Calu3 (cell line): ENCODE measurements at places on chromosomes 11 and 22.

GRCh38 chr11:86715611-86716010 is 43.2 kb upstream of the ME3 start:
- no peak for DNase-seq

GRCh38 chr22:37981282-37982011 is 2.9 kb downstream of the SOX10 start:
- no peak for DNase-seq

DNA sequence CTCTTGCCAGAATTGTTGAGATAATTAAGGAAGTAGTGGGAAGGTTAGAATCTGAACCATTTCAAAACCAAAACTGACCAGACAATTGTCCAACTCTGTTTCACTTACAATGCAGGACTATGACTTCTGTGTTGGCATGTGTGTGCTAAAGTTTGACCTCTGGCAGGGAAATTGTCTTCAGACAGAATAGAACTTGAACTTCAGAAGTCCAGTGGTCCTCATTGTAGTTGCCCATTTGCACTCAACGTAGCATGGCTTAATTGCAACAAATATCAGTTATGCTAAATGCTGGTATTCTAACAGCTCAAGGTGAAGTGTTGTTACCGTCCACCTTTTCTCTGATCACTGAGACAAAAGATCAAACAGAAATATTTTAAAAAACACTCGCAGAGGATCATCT is 47.2 kb downstream of the BLID start:
- DNase-seq, result no peak

- DNase-seq, result no peak
Observed at GRCh38 chr11:23336961-23337360, 476.7 kb upstream of the CCDC179 start.

- DNase-seq, result no peak
Observed at GRCh38 chr22:44918925-44919392, 90.8 kb downstream of the PHF21B start.

DNA sequence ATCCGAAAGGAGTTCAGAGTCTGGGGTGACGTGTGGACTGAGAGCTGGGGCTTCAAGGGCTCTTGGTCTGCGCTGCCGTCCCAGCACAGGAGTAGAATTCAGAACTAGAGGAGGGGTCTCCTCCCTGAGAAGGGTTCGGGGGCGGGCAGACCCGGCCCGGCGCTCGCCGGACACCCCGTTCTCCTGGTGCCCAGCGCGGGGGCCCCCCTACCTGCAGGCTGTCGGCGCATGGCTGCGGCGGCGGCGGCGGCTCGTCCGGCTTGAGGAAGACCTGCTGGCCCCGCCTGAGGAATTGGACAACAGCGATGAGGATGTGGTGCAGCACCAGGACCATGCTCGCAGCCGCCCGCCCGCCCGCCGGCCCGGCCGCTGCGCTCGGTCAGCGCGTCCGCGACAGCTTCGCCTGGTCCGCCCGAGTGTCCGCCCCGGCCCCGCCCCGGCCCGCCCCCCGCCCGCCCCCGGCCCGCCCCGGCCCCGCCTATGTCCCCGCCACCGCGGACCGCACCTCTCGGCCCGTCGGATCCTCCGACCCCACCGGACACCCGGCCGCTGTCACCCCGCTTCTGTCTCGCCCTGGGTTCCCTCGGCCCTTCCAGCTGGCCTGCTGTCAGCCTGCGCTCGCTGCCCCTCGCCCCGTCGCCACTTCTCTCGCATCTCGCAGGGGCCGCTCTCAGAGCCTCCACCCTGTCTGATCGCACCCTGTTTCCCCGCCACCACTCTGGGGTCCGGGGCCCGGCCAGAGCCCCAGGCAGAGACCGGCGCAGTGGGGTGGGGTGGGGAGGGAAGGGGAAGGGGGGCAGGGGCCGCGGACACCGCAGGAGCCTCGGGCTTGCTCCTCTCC is 32.0 kb downstream of the PDE2A start:
- DNase-seq, result peak; percentile 47

DNA sequence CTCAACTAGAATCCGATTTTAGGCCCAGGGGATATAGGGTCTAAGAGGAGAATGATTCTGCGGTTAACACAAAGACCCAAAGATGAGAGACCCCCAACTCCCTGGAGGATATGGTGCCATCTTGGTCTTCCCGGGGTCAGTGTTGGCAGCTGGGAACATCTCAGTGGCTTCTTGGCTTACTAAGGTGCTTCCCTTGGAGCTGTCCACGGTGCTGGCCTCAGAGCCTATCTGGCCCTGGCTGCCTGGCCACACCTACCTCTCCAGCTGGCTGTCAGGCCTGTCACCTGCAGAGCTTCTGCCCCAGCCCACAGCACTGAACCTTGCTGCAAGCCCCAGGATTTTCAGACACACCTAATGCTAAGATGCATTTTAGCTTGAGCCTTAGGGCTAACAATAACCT is 70.7 kb upstream of the THY1 start:
- DNase-seq, result peak; percentile 31

GRCh38 chr22:47282851-47283250 is 520.4 kb downstream of the TBC1D22A start:
- DNase-seq, result no peak

DNA sequence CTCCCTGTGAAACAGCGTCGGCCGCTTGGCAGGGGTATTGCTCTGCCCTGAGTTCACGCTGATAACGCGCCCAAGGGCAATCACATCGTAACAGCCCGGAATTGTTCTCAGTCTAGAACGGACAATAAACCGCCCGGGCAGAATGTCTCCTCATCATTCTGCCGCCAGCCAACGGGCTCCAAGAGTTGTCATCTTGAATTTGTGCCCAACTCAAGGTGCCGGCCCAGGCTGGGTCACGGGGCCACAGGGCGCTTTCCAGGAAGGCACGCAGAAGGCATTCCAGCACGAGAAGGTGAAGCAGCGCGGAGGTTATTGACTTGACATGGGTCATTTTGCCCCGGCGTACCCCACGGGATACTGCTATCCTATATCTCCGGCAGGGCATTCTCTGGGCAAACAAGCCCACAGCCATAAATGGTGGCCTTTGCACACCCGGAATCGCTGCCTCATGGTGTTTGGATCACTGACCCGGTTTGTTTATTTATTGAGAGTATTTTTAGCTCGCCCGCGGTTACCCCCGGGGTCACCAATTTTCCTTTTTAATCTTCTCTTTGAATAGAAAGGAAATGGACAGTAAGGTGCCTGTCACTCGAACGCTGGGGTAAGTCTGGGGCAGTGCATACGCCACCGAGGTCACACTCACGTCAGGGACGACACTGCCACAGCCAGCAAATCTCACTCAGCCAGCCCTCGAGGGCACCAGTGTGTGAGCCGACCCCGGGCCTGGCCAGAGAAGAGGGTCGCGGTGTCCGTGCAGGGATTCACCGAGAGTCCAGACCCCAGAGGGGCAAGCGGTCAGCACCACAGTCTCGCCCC is 72.4 kb upstream of the FGF3 start:
- DNase-seq, result peak; percentile 60

- DNase-seq, result no peak
Observed at GRCh38 chr22:39215426-39216142, 29.2 kb downstream of the PDGFB start.

DNA sequence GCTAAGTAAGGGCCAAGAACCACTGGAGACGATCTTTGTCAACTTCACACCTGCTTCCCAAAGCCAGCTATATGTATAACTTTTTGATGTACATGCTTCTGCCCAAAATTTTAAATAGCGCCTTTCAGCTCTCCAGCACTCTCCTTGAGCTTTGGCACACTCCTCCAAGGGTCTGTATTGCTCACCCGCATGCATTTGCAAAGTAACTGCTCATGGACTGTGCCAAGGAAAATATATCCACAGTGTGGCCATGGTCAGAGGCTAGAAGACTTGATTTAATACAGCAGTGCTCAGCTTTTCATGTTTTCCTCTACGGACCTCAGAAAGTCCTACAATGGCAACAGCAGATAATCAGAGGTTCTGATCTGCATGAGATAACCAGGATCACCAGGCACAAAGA is 550.1 kb downstream of the SOX6 start:
- DNase-seq, result no peak

DNA sequence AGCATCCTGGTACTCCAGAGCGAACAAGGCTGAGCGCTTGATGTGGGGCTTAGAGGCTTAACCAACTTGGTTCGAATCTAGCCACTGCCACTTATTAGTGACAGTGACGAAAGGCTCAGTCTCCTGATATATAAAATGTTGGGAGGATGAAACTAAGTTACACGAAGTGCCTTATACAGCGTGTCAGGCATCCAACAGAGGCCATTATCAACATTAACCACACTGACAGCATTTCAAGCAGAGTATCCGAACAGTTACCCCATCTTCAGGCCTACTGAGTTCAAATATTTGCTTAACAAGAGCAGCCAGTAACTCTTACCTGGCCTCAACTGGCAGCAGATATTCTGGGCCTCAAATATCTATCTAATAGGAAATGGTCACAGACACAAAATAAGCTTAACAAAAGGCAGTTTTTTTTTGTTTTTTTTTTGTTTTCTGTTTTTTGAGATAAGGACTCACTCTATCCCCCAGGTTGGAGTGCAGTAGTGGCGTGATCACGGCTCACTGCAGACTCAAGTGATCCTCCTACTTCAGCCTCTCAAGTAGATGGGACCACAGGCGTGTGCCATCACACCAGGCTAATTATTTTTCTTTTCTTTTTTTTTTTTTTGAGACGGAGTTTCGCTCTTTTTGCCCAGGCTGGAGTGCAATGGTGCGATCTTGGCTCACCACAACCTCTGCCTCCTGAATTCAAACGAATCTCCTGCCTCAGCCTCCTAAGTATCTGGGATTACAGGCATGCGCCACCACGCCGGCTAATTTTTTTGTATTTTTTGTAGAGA is 2.9 kb downstream of the SERPIND1 start:
- no peak for DNase-seq

DNA sequence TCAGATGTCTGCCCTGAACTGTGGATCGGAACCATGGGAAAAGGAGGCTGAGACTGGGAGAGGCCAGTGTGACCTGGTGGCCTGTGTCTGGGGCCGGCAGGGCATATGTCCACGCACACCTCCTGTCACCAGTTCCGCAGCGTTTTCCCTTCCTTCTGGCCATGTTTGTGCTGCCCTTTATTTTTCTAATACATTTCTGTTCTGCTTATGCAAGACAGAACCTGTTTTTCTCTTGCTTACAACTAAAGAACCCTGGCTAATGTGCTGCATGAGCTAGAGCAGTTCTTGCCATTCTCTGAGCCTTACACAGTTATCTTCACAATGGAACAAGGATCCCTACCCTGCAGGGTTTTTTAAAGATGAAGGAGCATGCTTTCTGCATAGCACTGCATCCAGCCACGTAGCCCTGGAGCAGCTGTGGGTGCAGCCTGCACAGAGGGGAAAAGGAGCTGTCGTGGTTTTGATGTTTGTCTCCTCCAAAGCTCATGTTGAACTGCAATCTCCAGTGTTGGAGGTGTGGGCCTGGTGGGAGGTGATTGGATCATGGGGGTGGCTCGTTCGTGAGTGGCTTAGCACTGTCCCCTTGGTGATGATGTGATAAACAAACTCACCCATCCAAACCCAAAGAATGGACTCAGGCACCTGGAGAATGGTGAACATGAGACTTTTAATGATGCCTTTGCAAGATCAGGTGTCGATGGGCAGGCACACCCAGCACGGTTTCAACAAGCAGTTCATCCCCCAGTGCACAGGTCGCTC is 84.8 kb upstream of the SHANK2 start:
- DNase-seq, result no peak

- DNase-seq, result no peak
Observed at GRCh38 chr11:31408201-31408600, 38.5 kb downstream of the DNAJC24 start.

GRCh38 chr11:134689886-134690285 is 277.8 kb upstream of the B3GAT1 start:
- no peak for DNase-seq

GRCh38 chr11:62333768-62334167 is 3.5 kb upstream of the ASRGL1 start:
- DNase-seq, result no peak

DNA sequence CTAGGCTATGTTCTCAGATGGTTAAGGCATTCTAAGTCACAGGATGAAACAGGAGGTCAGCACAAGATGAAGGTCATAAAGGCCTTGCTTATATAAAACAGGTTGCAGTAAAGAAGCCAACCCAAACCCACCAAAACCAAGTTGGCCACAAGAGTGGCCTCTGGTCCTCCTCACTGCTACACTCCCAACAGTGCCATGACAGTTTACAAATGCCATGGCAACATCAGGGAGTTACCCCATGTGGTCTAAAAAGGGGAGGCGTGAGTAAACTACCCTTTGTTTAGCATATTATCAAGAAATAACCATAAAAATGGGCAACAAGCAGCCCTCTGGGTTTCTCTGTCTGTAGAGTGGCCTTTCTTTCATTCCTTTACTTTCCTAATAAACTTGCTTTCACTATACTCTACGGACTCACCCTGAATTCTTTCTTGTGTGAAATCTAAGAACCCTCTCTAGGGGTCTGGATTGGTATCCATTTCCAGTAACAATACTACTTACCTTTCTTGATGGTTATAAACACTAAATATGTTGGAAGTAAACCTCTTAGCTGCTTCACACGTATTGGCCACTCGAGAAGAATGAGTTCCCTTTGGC is 1237.9 kb downstream of the FAM181B start:
- DNase-seq, result no peak

GRCh38 chr11:115695677-115696364 is 191.6 kb upstream of the CADM1 start:
- no peak for DNase-seq

DNA sequence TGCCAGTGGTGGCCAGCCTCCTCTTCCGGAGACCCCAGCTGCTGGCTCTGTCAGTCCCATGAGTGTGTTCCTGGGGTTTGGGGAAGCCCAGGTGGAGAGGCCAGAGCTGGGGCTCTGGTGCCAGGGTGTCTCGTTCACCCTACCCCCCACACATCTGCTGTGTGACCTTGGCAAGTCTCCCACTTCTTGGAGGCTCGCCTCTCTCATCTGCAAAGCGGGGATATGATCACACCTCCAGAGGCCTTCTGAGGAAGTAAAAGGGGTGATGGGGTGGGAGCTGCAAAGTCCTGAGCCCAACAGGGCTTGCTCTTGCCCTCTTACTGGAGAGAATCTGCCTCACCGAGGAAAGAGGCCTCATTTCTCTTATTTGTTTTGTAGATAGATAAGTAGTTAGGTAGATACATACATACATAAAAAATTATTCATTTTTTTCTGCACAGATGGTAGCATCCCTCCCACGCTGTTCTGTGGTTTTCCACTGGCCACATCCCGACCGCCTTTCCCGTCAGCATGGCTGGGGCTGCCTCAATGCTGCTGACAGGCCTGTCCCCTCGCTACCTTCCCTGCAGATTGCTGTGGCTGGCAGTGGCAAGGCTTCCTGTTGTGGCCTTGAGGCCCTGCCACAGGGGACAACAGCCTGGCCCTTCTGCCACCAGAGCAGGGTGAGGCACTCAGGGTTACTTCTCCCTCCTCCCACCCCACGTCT is 23.9 kb downstream of the MYO7A start:
- DNase-seq, result no peak

DNA sequence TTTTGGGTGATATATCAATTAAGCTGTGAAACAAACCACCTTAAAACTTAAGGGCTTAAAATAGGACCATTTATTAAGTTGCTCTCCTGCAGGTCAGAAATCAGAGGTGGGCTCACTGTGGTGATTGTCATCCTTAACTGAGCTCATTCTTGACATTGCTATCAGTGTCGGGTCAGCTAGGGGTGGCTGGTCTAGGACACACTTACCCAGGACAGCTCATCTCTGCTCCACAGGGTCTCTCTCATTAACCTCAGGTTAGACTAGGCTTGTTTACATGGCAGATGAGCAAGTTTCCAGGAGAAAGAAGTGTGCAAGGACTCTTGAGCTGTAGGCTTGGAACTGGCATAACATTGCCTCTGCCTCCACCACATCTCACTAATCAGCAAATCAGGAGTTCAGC is 601.0 kb upstream of the RAG2 start:
- DNase-seq, result no peak

- no peak for DNase-seq
Observed at GRCh38 chr22:46081831-46082210, 68.5 kb upstream of the PPARA start.
